ENCODE measurements at places on chromosomes 13 and 19.

DNA sequence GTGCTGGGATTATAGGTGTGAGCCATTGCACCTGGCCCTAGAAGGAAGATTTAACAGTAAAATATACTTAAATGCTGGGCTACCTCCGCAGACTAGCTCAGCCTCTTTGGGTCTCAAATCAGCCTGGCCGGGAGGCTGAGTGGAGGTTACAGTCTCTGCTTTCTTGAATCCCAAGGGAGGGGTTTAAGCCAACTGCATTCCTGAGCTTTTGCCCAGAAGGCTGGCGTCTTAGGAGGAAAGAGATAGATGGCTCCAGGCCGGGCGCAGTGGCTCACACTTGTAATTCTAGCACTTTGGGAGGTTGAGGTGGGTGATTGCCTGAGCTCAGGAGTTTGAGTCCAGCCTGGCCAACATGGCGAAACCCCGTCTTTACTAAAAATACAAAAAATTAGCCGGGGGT lies 623 bp upstream of the C5AR1 start:
- no peak for ATAC-seq

DNA sequence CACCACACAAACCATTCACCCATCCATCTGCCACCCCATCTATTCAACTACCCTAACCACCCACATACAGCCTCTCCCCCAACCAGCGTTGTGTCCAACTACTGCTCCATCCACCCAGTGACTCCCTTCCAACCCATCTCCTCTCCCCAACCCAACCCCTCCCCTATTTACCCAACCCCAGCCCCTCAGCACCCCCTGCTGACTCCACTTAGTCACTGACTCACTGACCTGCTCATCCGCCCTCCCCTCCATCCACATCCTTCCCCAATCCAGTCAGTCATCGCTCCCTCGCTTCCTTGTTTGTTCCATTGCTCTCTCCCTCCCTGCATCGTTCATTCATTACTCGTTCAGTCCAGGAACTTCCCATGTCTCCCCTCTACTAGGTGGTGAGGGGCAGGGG lies 39.2 kb downstream of the KCNC3 start:
- no peak for ATAC-seq

GRCh38 chr13:59638404-59638803 lies 525.3 kb downstream of the DIAPH3 start:
- no peak for ATAC-seq

DNA sequence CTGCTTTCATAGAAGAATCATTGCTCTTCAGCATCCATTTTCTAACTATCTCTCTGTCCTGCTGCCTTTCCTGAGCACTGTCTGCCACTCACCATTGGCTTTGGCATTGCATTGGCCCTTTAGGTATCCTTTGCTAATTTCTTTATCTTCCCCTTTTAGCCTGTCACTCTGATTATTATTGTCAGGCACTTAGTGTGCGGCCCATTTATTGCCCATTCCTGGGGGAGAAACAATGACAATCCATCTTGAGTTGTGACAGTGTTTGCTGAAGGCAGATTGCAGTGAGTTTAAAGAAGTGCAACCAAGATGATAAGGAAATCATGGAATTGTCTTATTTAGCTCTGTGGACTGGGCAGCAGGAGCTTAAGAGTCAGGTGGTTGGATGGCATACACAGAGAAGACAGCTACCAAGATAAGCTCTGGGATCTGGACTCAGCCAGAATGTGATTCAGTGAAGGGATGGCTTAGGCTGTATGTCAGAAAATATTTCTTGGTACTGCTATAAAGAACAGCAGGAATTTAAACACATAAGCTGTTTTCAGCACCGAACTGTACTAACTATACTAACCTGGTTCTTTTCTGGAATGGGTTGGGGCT lies 25.3 kb downstream of the B3GLCT start:
- no peak for ATAC-seq

GRCh38 chr13:19658831-19659230 lies 25.4 kb downstream of the MPHOSPH8 start:
- no peak for ATAC-seq

DNA sequence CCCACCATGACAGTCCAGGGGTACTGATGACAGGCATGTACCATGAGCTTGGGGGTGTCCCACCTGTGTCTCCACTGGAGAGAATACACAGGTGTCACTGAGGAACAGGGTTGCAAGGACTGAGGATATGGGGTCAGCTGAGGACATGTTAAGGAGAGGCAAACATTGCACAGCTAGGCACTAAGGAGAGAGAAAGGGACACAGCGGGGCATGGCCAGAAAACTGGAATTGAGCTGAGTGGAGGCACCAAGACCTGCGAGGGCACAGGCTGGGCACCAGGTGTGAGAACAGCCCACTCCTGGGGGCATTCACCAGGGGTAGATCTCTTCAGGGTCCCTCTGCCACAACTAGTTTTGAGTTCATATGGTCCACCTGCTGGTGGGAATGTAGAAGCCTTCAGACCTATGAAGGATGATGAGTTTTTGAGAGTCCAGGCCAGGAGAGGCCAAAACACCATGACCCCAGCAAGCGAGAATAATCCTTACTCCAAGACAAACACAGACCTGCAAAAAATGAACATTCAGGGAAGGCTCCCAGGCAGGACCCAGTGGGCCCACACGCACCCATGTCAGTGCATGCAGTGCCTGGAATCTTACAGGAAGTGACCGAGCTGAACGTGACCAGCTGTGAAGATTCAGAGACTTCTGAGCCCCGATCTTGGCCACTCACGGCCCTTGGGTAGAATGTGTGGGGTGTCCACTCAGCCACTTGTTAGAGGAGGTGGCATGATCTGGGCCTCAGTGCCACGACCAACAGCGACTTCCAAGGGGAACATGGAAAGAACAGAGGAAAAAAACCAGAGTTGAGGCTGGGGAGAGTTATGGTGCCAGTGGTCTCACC lies 1.4 kb upstream of the ZNF584 start:
- no peak for ATAC-seq

DNA sequence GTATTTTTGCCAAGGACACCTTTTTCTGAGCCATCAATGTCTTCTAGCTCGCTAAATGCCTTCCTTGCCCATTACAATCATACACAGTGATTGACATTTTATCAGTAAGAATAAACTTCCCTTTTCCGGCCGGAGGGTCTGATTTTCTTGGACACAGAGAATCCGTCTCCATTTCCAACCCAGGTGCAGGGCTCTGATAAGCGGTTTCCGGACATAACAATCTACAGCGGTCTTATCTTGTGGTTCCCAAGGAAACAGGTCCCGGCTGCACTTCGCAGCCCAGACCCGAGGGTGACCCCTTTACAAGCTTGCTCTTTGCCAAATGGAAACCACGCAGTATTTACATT lies 5.1 kb upstream of the ZNF77 start:
- peak; percentile 37 for ATAC-seq

Data from stimulated activated memory B cell treated with anti-CD40 and anti-IgM and Interleukin-4, amounts not matched to agents 10 μg/mL and 1 μg/mL and 100 μg/mL, for 72 hours (primary cell).